ENCODE measurements at places on chromosomes 4 and X.

- DNase-seq = no peak
Measured at GRCh38 chr4:143403553-143403820, 66.8 kb downstream of the GAB1 start.

DNA sequence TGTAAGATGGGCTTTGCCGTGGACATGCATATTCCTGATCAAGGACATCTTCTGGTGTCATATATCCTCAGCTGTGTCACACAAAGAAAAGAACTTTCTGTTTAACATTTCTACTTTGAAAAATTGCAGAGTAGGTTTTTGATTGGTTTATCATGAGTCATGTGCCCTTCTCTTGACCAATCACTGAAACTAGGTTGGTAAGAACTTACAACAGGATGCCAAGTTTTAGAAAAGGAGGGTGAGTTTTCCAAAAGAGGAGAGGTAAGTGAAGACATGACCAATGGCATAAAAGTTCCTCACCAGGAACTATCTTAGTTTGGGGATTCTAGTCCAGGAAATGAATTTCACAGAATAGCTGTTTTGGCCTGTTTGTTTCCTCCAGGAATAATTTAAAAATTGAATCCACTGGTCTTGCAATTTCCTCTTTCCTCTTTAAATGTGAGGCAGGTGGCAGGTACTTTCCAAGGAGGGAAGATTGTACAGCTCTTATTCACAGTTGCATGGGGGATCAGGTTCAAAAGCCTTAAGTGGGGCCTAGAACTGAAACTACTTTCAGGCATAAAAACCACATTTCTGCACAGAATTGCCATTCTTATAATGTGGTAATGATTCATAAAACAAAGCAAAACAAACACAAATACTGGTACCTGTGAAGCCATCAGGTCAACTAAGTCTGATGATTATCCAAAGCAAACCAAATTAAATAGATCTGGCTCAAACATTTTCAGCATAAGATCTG is 1114.5 kb upstream of the LCORL start:
- no peak for DNase-seq

DNA sequence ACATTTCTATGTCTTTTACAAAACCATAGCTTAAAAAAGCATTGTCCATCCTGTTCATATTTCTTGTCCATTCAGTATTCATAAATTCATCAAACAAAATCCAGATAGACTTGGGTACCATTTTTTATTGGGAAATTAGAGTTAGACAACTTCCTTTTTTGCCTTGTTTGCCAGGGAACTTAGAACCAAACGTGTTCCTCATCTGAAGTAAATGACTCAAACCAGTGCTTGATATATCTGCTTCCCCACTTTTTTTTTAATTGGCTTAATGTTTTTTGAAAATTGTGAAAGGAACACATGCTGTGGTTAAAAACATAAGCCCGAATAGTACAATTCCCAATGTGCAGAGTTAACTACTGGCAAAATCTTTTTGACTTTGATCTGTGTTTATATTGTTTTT is 44.2 kb downstream of the DLG3 start:
- no peak for DNase-seq

GRCh38 chr4:139973015-139973414 is 181.0 kb downstream of the MAML3 start:
- DNase-seq = peak; percentile 55
